HT1080 (cell line): ENCODE measurements at places on chromosomes 4 and X.
A peak's percentile ranks its signal among the peaks of the same experiment; 100 is the strongest.

DNA sequence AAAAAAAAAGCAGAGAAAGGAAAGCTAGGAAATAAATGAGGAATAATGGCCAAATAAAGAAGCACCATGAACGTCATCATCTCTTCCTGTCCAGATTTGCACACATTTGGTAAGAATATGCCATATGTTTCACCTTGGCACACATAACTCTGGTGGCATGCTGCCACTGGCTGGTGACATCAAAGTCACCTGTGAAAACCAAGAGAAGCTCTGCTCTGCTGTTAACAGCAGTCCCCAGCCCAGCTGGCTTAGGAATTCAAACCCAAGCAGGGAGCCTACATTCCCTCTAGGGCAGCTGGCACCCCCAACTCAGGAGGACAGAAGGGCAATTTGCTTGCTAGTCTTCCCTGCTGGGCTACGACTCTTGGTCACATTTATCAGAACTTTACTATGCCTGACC, 77.6 kb downstream of the RASL11B start:
- DNase-seq: no peak

GRCh38 chr4:42470023-42470422, 72.7 kb downstream of the SHISA3 start:
- no peak for DNase-seq

GRCh38 chrX:73577361-73577760, 14.4 kb downstream of the CHIC1 start:
- peak; percentile 79 for DNase-seq

DNA sequence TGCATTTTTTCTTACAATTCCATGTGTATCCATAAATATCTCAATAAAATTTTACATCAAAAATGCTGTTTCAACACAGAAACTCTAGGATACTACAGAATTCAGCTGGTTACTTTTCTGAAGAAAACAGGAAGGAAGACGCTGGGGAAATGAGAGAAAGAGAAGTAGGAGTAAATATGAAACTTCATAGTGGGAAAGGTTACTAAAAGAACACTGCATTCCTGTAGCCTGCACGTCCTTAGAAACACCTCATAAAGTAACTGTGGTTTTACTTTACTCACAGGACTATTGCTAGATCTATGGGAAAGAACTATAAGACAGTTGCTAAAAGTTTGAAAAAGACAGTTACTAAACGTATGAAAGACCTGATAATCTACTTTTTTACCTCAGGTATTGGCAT, 23.1 kb downstream of the ATP11C start:
- DNase-seq: no peak

- no peak for DNase-seq
Observed at GRCh38 chrX:98501426-98501825, 1617.7 kb downstream of the RPA4 start.

GRCh38 chr4:43242606-43243005, 350.1 kb downstream of the GRXCR1 start:
- DNase-seq: peak; percentile 1

DNA sequence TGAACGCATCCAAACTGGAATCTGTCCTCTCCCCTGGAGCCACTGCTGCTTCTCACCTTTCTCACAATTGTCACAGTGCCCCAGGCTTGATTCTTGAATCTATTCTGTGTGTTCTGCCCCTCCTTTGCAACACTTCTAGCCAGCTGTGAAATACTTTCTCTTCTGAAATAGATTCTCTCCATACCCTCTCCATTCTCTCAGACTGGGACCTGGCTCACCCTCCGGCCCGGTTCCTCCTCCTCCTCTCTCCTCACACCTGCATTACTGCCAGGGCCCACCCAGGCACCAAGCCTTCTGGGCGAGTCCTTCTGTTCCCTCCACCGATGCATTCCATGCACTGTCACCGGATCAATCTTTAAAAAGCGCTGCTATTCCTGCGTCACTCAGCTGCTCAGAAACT, 336.1 kb downstream of the UNC5C start:
- no peak for DNase-seq

DNA sequence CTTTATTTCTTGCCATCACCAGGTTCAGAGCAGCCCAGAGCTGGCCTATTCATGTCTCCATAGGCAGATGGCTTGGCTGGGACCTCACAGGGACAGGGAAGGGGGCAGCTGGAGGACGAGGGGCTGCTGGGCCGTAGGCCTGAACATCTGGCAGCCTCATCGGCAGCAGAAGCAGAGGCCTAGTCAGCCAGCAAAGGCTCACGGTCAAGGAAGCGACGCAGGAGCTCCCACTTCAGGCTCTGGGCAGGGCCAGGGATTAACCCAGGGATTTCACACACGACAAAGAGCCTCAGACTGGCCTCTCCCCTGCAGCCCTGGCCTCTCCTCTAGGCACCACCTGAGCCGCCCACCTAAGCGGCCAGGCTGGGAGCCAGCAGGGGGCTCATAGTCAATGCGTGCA, 46.0 kb upstream of the MAN2B2 start:
- DNase-seq: no peak

DNA sequence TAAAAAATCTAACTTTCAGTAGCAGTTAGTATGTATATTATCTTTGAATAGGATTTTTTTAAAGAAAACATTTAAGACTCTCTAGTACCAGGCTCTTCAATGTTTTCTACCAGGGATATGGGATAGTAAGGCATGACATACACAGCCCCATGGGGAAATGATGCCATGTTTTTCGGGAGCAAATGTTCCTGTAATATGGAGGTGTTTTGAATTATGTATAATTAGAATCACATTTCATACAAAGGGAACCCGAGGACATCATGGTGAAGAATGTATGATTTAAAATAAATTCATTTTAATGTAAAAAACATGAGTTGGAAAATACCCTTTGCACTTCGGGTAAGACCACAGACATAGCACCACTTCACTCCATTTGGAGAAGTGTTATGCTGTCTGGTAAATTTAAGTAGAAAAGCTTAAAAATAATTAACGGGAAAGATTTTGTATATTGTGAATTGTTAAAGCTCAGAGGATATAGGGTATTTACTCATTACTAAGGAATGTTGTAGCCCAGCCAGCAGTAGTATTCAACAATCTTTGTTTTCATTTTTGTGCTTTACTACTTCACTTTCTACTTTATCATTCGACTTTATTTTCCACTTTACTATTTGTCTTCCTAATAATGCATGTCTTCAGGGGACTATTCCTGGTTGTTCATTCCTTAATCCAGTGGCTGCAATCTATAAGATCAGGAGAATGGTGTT, 2050.7 kb downstream of the ARAP2 start:
- DNase-seq: peak; percentile 21

- DNase-seq: peak; percentile 33
Observed at GRCh38 chr4:182738283-182739047, 178.7 kb downstream of the DCTD start.

DNA sequence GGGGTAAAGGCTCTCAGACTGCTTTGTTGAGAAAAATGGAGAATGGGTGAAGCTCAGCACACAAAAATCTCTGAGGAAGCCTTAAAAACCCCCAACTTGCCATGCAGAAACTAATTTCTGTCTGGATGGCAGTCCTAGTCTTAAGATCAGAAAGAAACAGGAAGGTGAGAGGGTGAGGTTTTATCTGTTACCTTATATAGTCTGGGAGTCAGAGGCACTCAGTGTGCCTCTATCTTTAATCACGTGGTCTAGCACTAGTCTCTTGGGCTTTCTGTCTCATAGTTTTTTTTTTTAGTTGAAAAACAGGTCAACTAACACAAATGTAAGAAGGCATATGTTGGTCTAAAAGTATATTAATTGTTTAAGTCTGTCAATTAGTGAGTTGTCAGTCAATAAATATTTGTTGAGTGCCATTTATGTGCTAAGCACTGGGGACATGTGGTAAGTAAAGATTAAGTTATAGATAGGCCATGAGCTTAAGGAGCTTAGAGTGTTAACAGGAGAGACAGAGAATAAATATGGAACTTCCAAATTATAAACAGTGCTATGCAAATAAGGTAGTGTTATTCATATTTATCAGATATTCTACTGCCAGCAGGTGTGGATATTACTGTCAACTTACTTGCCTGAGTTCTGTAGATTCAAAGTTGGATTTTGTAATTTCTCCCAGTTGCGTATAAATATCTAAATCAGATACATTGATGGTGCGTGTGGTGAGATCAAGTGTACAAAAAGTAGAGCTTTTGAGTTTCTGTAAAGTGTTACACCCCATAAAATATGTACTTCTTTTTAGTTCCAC, 7.0 kb downstream of the CYBB start:
- no peak for DNase-seq

- peak; percentile 88 for DNase-seq
Observed at GRCh38 chr4:24472514-24473308, 111.6 kb downstream of the DHX15 start.

GRCh38 chrX:30653415-30654131, at the start of gene GK:
Gene GK (plus strand): TSS chrX:30653423. CDS start chrX:30653538, 115 bp downstream.
- peak; percentile 4 for DNase-seq

- no peak for DNase-seq
Observed at GRCh38 chr4:103303011-103303410, 104.9 kb upstream of the CENPE start.

DNA sequence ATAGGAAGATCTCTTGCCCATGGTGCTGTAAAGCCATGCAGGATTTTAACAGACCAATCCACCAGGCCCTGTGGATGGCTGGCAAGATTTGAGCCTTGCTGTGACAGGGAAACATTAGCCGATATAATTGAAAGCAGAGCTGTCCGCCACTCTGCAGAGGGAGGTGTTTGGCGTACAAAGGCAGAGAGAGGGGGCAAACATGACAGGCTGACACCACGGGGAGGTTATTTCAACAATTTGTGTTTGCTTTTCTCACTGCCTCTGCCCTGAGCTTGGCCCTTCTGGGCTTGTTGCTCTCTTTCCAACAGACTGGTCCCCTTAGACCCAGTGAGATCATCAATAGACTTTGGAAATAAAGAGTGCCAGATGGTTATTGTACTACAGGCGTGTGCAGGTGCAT, 59.4 kb downstream of the CLNK start:
- DNase-seq: no peak

- DNase-seq: peak; percentile 89
Observed at GRCh38 chrX:136260776-136261175, 9.6 kb upstream of the MAP7D3 start.

GRCh38 chrX:102832661-102833060, 104.4 kb upstream of the RAB40AL start:
- peak; percentile 72 for DNase-seq

- DNase-seq: peak; percentile 49
Observed at GRCh38 chrX:19791562-19791961, 95.8 kb downstream of the SH3KBP1 start.

DNA sequence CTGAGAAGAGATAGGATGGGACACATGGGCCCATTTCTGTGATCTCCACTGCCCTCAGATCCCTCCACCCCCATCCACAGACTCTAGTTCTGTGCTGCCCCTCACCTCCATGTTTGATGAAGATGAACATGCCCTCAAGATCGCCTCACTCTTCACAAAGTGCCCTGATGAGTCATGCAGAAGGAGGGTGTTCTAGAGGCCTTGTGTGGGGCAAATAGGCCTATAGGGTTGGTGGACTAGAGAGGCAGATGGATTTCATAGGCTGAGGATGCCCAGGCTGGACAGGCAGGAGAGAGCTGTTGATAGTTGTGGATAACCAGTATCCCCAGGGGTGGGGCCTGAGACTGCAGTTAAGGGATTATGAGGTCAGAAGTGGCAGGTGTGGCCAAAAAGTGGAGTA, at the start of gene CXorf65:
Gene CXorf65 (minus strand): TSS at position 314 of the 400 bp plus-strand sequence. CDS start 184 bp downstream, at position 130.
- DNase-seq: no peak

DNA sequence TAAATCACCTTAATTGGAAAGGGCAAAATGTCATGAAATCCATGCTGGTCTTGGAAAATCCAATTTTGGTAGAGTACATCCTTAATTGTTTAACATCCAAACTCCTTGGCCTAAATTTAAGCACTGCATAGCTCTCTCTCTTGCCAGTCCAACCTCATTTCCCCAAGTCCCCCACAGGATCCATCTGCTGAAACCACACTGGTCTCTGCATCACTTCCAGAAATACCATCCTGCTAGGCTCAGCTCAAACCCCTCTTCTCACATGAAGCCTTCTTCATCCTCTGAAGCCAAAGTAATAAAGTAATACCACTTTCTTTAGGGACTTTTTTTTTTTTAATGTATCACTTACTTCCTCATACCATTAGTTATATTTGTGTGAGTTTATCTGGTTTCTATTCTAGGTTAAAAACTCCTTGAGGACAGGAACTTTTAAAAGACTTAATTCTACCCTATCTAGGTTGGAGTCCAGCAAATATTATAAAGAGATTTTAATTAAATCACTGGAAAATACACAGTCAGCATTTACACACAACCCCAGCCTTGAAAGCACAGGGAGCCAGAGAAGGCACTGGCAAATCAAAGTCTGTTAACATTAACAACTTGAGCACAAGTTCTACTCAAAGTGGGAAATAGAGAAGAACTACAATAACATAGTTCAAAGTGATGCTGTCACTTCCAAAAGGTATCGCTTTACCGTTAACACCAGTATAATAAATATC, 16.7 kb upstream of the KLF3 start:
- no peak for DNase-seq

GRCh38 chrX:43589735-43590134, 66.4 kb upstream of the MAOA start:
- DNase-seq: no peak

DNA sequence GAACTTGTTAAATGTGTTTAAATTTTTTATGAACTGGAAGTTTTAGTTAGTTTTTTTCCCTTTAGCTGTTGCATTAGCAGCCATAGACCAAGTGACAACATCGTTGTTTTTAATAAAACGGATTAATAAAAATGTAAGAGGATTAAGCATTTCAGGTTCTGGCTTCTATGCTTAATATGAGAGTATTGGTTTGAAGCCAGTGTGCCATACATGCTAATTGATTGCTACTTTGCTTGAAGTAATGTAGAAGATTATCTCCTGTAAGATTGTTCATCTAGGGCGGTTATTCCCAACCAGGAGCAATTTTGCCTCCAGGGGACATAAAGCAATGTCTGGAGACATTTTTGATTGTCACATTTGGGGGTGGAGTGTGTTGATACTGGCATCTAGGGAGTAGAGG, 54.3 kb downstream of the TLL1 start:
- DNase-seq: no peak

DNA sequence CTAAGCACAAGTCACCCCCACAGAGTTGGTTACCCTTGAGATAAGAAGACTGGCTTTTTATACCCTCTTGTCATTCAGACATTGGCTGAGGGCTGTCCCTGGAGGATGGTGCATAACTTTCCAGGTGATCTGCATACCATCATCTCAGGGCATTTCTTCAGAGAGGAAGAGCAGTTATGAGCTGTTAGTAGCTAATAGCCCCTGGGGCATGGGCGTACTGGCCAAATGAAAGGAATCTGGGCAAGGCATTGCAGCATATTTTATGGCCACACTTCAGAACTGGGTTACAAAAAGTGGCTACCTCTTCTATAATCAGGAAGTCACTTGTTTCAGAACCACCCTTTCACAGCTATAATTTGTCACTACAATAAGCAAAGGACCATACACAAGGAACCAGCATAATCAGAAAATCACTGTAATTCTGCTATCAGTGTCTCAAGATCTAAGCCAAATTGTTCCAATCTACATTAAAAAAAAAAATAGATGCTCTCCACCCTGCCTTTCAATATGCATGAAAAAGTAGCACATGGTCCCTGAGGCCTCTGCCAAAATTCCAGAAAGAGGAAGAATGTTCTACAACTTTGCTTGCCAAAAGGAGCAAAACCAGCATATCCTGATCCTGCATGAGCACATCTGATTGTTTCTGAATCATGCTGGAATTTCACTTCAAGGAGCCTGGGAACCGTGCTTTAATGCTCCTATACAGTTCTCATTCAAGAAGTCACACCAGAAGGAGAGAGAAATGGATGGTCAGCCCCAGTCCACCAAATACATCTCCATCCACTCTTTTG, 92.0 kb downstream of the TMEM144 start:
- DNase-seq: no peak

- DNase-seq: no peak
Observed at GRCh38 chr4:77082886-77083608, 7.3 kb upstream of the CCNI start.
